Posterior cingulate gyrus (tissue), 11 donors: ENCODE measurements at places on chromosomes 1 and 21.

DNA sequence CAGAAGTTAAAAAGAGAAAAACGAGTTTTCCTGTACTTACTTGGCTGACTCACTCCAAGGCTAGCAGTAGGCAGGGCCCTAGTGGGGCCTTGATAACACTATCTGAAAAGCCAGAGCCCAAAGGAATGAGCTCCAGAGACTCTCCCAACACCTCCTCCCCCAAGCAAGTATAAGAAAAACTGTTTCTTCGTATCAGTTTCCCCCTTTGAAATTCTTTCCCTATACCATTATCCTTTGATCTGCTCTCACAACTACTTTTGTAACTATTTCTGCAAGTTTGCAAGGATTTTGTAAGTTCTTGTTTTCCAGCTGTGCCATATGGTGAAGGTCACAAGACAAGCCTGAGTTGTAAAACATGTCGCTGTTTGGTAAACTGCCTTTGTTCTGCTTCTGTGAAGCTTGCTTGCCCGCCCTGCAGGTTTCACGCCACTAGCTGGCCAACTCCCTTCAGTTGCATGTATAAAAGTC is 36.5 kb upstream of the KCNJ15 start:
- DNase-seq, result no peak

GRCh38 chr21:45592208-45592619 is 50.0 kb upstream of the SLC19A1 start:
- no peak for DNase-seq

GRCh38 chr1:222663431-222663934 is 45.6 kb downstream of the MIA3 start:
- no peak for DNase-seq

GRCh38 chr1:21090463-21090862 is 86.2 kb downstream of the EIF4G3 start:
- no peak for DNase-seq

- DNase-seq, result no peak
Observed at GRCh38 chr21:38848187-38848609, 42.5 kb downstream of the ETS2 start.

- no peak for DNase-seq
Observed at GRCh38 chr1:179030683-179031082, 5.0 kb downstream of the FAM20B start.

DNA sequence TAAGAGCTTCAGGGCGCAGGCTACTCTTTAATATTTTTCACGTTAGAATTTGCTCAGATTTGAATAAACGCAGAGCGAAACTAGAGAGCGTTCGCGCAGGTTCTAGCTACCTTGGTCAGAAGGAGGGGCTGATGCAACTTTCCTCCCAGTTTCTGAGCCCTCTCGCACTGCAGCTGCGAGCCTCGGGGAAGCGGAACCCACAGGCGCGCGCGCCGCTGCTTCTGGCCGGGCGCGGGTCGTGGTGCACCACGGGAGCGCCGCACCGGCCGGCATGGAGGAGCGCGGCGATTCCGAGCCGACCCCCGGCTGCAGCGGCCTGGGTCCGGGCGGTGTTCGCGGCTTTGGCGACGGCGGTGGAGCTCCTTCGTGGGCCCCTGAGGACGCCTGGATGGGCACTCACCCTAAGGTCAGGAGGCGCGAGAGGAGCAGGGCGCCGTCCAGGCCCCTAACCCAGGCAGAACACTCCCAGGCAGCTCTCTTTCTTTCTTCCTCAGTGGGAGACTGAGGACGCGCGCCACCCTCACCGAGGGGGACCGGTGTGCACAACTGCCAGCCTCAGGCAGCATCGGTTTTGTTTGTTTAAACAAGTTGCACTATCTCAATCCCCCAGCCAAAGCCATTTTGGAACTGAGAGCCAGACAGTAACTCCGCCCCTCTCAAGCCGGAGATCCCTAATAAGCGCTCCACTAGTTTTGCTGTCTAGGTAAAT is at the start of gene TSEN15:
Gene TSEN15, plus strand, starts transcription at position 246 of the 709 bp plus-strand sequence. Its CDS starts 26 bp downstream, at position 272.
- DNase-seq, result peak; percentile 70

- no peak for DNase-seq
Observed at GRCh38 chr1:2558420-2558819, 2.2 kb downstream of the TNFRSF14 start.

- DNase-seq, result no peak
Observed at GRCh38 chr21:34669149-34669879, 520 bp downstream of the CLIC6 start.

GRCh38 chr1:214009423-214010196 is 21.8 kb downstream of the PROX1 start:
- no peak for DNase-seq

DNA sequence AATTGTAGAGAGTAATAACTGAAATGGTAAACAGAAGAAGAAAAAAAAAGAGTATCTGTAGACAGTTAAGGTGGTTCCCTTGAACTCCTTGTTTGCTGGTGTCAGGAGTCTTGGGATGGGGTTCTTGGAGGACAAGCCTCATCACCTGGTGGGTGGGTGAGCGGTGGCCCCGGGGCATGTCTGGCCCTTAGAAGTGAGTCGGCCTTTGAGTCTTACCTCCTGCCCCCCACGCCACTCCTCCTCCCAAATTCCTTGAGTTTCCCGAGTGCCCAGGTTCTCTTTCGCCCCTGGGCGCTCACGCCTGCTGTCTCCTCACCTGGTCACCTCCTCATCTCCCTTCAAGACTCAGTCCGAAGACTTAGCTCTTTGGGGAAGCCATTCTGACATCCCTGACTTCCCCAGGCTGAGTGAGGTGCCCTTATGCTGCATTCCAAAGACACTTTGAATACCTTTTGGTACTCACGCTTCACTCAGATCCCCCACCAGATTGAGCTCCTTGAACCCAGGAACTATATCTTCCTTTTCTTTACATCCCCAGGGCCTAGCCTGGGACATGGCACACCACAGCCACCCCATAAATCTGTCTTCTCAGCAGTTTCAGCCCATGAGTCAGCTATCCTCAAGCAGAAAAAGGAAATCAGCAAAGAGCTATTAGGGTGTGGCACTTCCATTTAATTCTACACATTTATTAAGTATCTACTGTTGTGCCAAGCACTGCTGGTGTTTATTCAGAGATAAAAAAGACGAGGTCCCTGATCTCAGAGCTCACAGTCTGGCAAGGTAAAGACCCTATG is 13.5 kb upstream of the IKBKE start:
- DNase-seq, result no peak

GRCh38 chr1:6212193-6212959 is 6.5 kb downstream of the RNF207 start:
- DNase-seq, result no peak

DNA sequence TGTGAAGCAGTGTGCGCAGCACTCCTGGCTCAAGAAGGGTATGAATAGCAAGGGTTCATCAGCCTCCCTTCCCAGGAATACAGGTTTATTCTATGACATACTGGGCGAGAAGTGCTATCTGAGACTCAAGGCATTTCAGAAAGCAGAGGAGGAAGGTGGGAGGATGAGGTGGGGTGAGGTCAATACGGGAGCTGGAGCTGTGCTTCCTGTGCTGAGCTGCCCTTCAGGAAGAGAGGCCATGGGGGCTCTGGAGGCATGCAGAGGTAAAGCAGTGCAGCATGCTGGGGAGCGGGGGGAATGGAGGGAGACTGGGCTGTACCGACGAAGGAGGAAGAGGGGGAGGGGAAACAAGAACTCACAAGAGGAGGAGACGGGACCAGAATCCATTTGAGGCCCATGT is 717.6 kb downstream of the PTPRU start:
- no peak for DNase-seq

- DNase-seq, result no peak
Observed at GRCh38 chr1:186212568-186213224, 162.4 kb downstream of the TPR start.

GRCh38 chr1:233389169-233389568 is 61.6 kb downstream of the MAP3K21 start:
- DNase-seq, result no peak

- DNase-seq, result no peak
Observed at GRCh38 chr1:53850082-53850673, 12.1 kb upstream of the NDC1 start.

- no peak for DNase-seq
Observed at GRCh38 chr21:38965241-38965640, 159.5 kb downstream of the ETS2 start.

DNA sequence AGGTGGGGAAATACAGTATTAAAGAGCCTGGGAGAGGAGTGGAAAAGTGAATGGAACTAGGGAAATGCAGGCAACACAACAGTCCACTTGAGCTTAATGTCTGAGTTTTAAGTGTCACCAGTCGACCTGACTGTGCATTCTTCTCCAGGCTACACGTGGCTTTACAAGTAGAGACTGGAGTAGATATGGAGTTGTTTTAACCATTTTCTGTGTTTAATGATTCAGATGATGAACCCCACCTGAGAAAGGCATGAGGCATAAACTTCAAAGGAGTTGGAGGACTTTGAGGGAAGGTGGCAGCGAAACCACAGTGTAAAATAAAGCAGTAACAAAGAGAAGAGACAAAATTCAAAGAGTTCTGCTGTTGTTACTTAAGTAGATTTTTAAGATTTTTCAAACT is 12.6 kb downstream of the FUBP1 start:
- DNase-seq, result no peak

DNA sequence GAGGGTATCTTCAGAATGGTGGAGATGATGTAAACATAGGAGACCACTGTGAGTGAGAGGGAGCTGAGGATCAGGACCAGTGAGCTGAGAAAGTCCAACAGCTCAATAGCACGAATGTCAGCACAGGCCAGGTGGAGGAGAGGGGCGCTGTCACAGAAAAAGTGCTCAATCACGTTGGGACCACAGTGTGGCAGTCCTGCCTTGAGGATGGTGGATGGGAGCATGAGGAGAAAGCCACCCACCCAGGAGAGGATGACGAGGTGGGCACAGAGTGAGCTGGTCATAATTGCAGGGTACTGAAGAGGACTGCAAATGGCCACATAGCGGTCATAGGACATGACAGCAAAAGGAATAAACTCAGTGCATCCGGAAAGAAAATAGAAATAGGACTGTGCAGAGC is 8.1 kb downstream of the OR11L1 start:
- DNase-seq, result no peak

DNA sequence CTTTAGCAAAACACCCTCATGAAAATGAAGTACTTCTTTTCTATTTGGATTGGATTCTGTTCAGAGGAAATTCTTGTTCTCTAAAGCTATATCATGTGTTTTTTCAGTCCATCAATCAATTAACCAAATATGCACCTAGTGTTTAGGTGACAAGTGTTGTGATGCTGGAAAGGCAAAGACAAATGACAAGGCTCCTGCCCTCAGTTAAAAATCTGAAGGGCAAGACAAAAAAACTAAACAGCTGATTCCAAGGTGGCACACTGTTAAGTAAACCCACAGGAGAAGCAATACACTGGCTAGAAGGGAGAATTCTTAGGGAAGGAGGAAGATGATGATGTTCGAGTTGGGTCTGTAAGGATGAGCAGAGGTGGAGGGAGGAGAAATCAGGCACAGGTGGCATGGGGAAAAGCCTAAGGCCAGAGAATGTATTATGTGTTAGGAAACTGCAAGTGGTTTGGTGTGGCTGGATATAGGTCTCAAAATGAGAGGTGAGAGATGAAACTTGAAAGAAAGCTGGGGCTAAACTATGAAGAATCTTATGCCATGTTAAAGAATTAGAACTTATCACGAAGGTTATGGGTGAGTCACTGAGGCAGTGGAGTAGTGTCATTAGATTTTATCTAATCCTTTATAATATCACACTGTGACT is 51.8 kb upstream of the GFI1 start:
- no peak for DNase-seq

DNA sequence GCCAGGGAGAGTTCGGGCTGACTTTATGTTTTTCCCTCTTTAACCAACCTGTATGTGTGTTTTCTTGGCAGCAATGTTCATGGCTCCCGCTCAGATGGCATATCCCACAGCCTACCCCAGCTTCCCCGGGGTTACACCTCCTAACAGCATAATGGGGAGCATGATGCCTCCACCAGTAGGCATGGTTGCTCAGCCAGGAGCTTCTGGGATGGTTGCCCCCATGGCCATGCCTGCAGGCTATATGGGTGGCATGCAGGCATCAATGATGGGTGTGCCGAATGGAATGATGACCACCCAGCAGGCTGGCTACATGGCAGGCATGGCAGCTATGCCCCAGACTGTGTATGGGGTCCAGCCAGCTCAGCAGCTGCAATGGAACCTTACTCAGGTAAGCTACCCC is 33.6 kb upstream of the ZFP69B start:
- DNase-seq, result no peak

GRCh38 chr1:176790786-176791185 is 327.8 kb downstream of the PAPPA2 start:
- no peak for DNase-seq

- DNase-seq, result no peak
Observed at GRCh38 chr1:56068210-56068609, 511.2 kb downstream of the PLPP3 start.

- DNase-seq, result no peak
Observed at GRCh38 chr1:227855687-227856086, 40.2 kb downstream of the PRSS38 start.

GRCh38 chr1:201083741-201084140 is 28.5 kb downstream of the CACNA1S start:
- DNase-seq, result no peak

DNA sequence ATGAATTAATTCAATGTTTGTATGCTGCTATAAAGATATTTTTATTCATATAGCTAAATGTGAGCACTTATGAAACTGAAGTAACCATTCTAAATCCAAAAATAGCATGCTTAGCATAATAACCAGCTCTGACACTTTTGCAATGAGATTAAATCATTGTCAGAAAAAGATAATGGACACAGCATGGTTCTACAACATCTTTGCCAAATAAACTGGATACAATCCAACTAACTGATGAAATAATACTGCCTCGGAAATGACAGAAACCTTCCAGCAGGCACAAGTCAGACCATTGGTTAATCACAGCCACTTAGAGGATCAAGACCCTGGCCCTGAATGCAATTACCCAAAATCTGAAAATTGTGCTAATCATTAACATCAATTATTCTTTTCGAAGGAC is 592.7 kb upstream of the ADGRL4 start:
- no peak for DNase-seq

DNA sequence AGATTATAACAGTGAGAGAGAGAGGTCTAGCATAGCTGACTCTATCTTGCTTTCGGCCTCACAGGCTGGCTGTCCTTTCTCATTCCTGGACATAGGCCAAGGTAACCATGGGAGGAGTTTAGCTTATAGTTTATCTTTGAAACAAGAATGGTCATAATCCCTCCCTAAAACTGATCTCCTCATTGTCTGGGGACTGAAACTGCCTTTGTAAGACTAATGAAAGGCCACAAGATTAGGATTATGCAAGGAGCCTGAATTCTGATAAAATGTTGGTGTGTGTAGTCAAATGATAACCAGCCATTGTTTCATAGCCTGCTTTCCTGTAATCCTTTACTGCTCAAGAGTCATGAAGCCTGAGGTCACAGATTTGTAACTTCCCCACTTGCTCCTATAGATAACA is 131.9 kb upstream of the LYPLAL1 start:
- no peak for DNase-seq

DNA sequence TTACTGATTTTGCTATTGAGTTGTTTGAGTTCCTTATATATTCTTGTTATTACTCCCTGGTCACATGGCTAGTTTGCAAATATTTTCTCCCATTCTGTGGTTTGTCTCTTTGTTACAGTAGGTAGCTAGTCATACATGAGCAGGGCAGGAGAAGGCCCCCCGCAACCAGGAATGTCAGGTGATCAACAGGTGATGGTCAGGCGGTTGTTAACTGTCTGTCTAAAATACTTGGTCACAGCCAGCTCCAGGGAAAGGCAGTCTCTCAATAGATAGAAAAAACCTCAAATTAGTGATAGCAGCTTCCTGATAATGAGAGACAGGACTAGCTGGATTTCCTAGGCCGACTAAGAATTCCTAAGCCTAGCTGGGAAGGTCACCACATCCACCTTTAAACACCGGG is 217.9 kb downstream of the RHOU start:
- no peak for DNase-seq
